HFF-Myc (cell line): ENCODE measurements at places on chromosomes 4 and X.
A peak's percentile ranks its signal among the peaks of the same experiment; 100 is the strongest.

DNA sequence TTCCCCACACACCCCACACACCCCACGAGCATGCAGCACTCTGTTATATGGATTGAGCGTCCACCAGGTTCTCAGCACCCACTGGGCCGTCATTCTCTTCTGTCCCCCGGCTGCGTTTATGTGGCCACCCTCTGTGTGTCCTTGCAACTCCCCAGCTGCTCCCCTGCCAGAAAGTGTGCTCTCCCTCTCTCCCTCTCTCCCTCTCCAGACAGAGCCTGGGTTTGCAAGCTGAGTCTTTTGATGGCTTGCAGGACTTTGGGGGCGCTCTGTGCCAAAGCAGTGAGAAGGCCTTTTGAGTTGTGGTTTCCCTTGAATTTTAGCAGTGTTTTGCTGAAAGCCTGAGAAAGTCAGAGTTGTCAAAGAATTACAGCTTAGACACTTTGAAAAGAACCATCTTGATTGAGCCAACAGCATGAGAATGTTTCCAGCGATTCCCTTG lies 173.5 kb downstream of the DCLK2 start:
- DNase-seq = no peak

- DNase-seq = no peak
These were observed 187.5 kb downstream of the QDPR start for GRCh38 chr4:17324386-17324830.

- DNase-seq = no peak
These were observed 41.3 kb upstream of the CCKAR start for GRCh38 chr4:26531491-26532116.

DNA sequence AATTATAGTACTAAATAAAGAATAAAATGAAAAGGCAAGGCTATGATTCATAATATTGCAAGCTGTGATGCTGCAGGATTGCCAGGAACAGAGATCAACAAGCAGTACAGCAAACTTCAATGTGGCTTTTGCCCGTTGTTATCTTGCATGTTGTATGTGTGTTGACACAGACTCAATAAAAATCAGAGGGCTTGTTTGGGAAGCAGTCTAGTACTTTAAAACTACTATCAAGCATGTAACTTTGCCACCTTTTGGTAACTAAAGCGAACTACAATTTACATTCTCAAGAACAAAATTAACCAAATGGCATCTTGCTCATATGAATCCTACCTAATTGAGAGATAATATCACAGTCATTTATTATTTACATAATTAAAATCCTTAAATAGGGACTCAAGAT lies 79.8 kb upstream of the GPM6A start:
- DNase-seq = no peak

- no peak for DNase-seq
These were observed 631.4 kb upstream of the CT83 start for GRCh38 chrX:117094149-117094548.

DNA sequence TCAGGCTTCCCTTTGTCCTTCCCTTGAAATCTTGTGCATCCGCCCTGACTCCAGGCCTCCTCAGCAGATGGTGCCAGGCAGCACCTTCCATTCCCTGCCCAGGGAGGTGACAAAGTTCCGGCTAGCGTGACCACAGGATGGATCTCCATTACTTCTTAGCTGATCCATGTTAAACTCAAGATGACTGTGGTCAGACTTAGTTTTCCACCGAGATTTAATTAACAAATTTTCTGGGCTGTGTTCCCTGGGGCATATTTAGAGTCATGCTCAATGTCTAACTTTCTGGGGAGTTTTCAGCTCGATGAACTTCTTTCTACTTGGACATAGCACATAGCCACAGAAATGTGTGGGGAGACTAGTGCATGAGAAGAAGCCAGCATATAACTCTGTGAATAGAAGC lies 215.1 kb upstream of the SFRP2 start:
- no peak for DNase-seq

DNA sequence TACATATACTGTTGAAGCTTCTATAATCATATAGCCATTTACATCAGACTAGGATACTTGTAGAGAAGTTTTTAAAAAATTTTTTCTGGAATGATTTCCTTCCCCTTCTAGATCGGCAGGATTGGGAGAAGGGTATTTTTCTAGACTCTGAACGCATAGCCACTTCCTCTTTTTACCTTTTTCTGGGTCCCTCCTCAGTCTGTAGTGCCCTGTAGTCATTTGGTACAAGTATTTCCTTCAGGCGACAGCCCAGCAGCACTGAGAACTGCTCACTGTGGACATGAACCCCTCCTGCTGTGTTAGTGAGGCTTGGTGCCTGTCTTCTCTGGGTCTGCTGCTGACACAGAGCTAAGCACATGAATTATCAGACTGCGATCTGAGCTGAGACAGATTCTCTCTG lies 255.4 kb downstream of the ARHGAP10 start:
- DNase-seq = no peak

- no peak for DNase-seq
These were observed 1064.0 kb upstream of the PCDH10 start for GRCh38 chr4:132085105-132085504.

DNA sequence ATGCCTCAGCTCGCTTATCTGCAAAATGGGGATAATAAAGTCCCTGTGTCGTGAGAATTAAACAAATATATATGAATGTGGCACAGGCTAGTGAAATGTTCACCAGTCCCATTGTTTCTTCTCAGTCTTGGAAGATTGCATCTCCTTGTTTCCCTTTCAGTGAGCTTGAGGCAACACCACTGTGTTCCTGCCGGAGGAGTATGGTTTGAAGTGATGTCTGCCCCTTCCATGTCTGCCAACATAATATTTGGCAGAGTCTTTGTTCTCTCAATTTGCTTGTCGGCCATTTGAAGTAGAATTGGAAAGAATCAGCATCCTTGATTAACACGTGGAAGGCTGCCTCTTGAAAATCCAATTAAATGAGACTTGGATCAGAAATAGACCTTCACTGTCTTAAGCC lies 1088.5 kb upstream of the INTU start:
- DNase-seq = no peak

GRCh38 chr4:101299899-101300540 lies 47.3 kb downstream of the PPP3CA start:
- no peak for DNase-seq

GRCh38 chrX:1185561-1185960 lies 26.9 kb downstream of the CRLF2 start:
- DNase-seq = no peak

GRCh38 chr4:141413366-141413765 lies 192.7 kb downstream of the ZNF330 start:
- DNase-seq = no peak

- no peak for DNase-seq
These were observed 104.7 kb downstream of the NHSL2 start for GRCh38 chrX:72015383-72015782.

DNA sequence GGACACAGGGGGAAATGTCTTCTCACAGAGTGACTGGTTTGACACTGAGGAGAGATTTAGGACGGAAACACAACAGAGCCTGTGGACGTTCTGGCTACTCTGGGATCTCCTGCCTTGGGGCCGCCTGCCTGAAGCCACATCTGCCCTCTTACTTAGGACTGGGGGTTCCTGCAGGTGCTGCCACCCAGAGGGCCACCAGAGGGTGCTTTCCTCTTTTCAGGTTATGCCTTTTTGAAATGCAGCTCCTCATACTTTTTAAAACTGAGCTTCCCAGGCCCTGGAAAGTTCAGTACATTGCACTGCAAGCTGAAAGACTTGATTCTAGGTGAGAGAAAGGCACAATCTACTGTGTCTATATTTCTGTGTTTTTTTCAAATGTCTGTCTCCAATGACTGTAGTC lies 92.2 kb upstream of the PGRMC2 start:
- DNase-seq = no peak

- no peak for DNase-seq
These were observed 207.3 kb upstream of the RADX start for GRCh38 chrX:106404512-106404911.

GRCh38 chrX:41664375-41664901 lies 24.3 kb upstream of the GPR34 start:
- no peak for DNase-seq

DNA sequence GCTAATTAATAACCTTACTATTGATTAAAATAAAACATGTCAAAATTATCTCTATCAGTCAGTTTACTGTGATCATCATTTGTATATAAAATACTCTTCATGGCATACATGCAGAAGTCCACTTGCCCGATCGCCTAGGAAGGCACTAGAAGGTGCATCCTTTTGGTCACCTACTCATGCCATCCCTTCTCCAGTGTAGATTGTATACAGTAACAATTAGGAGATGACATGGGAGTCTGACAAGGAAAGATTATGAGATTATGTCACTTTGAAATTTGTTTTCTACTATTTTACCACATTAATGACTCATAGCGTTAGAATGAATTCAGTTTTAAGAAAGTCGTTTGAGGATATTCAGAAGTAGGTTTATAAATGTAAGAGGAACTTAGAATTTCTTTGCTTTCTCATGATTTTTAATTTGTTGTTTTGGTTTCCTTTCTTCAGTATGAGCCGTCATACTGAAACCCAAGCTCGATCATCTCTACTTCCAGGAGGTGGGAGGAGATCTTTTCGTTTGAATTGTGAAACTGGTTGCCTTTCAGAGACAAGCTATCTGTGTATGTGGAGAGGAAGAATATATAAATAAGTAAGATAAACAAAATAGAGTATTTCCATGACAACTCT lies 51.1 kb upstream of the UNC5C start:
- no peak for DNase-seq

DNA sequence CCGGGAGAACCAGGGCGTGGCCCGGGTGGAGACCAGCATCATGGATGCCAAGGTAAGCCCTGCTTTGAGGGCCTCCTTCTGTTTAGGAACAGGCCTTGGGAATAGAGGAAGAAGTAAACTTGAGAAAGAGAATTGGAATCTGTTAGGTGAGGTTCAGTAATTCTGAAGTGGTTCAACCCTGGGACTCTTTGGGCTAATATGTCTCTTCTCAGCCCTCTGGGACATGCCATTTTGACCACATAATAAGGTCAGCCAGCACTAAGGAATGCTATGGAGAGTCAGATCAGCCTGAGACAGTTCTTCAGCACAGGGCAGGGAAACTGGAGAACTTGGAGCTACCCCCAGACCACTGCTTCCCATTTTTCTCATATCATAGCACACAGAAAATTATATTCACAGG lies 63.3 kb upstream of the PRPS1 start:
- no peak for DNase-seq

DNA sequence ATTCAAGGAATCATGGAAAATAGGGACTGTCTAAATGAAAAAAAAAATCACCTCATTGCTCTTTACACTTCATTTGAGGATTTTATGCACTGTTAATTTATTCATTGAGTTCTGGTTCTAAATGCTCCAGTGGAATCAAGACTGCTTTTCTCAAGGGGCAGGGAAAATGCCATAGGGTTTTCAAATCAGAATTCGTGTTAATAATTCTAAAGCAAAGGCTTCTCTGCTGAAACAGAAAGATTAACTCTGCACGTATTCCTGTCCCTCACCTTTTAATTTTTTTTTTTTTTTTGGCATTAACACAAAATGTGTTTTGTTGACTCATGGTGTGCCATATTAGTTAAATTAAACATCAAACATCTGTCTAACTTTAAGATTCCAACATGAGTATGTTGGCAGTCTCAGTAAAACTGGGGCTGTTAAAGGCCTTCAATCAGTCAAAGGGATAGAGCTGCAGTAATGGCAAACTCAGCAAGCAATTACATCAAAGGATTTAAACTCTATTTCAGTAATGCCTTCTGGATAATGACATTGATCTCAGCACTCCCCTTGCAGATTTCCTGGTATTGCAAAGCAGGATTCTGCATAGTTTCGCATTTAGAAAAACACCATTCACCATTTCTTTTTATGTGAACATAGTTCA lies 878.1 kb downstream of the RAPGEF2 start:
- DNase-seq = no peak

DNA sequence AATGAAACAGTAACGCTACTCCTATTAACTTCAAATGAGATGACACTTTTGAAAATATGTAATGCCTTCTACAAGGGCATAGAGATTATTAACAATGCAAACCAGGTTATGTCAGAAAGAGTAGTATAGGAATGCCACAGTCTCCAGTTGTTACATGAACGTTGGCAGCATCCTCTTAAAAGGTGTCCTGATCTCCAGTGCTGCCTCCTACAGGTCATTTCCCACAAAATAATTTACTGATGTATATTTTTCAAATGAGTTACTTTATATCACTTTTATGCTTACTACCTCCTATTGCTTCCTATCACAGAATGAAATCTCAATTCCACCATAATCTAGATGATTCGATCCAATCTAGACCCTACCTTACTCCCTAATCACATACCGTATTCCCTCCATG lies 195.2 kb upstream of the EPHA5 start:
- DNase-seq = no peak

- no peak for DNase-seq
These were observed 77.6 kb upstream of the ETNPPL start for GRCh38 chr4:108840426-108840975.

GRCh38 chr4:168856312-168856711 lies 153.7 kb downstream of the CBR4 start:
- no peak for DNase-seq

- DNase-seq = no peak
These were observed 112.6 kb downstream of the LINC00632 start for GRCh38 chrX:140822184-140822583.

DNA sequence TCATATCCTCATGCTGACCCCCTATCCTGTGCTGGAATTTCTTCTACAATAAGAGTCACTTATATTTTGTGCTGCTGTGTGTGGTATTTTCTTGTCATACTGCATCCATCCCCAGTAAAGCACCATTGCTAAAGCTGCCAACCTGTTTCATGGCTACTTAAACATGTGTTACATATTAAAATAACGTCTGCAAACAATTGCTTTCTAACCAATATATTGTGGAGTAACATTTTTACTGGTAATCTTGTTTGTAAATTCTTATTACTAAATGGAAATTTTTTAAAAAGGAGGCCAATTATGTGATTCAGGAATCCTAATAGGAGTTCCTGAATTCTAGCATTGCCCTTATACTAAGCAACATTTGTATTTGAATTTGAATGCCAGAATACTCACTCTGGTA lies 160.3 kb upstream of the VEGFC start:
- DNase-seq = peak; percentile 36

GRCh38 chr4:75745161-75745560 lies 20.8 kb downstream of the USO1 start:
- no peak for DNase-seq

GRCh38 chrX:135185795-135186443 lies 14.7 kb upstream of the CT55 start:
- peak; percentile 22 for DNase-seq

GRCh38 chr4:82457266-82457665 lies 26.9 kb downstream of the ENOPH1 start:
- DNase-seq = no peak

GRCh38 chr4:181078196-181078595 lies 1165.0 kb upstream of the TENM3 start:
- DNase-seq = no peak

- DNase-seq = no peak
These were observed 88.3 kb downstream of the FHDC1 start for GRCh38 chr4:153024466-153024865.

DNA sequence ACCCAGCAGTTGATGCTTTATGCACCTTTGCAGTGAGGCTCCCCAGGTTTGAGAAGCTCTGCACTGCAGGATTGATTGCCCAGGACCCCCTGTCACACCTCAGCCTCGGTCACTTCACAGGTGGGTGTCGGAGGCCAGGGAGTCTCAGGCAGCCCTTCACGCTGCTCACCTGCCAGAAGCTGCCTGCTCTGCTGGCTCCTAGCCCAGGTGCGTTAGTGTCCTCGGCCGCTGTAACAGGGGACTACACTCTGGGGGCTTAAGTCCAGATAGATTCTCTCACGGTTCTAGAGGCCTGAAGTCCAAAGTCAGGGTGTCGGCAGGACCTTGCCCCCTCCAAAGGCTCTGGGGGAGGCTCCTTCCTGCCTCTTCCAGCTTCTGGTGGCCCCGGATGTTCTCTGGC lies 79.9 kb downstream of the CPZ start:
- DNase-seq = no peak

- DNase-seq = no peak
These were observed at the start of gene ANKRD37 for GRCh38 chr4:185396724-185397385. ANKRD37 (plus strand) TSS chr4:185396841; CDS start chr4:185396924, 83 bp downstream.

- no peak for DNase-seq
These were observed 91.8 kb upstream of the PSAPL1 start for GRCh38 chr4:7526491-7526890.
